ENCODE measurements at places on chromosomes 3 and 15. TPM values are rescaled to one million over a fixed set of nuclear protein-coding genes. Genes with fewer than 3 reads are reported as not detected.

GRCh38 chr3:143220741-143221140, 101.2 kb downstream of the CHST2 start:
- no peak for DNase-seq

- peak; percentile 81 for DNase-seq
Observed at GRCh38 chr15:40766906-40767837, 2.6 kb upstream of the C15orf62 start.

- DNase-seq = no peak
Observed at GRCh38 chr15:50563756-50564155, 17.3 kb upstream of the USP50 start.

DUSP7 gene
- total RNA-seq = 16.3 TPM

- DNase-seq = no peak
Observed at GRCh38 chr15:60781211-60781713, 302.3 kb upstream of the ICE2 start.

GATM gene
- 0.67 TPM for total RNA-seq

ARPP21 gene
- total RNA-seq = not detected

DNA sequence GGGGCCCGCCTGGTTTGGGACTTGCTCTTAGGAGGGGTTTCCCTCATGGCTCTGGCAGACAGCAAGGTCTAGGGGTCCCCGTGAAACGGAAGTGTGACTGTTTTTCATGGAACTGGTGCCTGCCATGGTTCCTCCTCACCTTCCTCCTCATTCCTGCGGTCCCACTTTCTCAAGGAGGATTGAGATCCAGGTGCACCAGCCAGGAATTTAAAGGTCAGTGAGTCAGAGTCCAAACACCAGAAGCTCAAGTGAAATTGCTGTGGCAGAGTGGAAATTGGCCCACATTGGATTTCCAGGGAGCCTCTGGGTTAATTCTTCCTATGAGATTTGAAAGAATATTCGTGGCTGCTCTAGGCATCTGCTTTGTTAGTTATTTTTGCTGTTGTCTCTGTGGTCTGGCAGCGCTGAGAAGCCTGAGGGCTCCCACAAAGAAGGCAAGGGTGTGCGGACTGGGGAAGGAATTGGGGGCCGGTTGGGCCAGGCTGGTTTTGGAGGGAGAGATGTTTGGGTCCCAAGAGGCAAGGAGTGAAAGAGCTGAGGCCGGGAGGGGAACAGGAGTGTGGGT, 60.4 kb upstream of the TNFAIP8L3 start:
- DNase-seq = no peak

DNA sequence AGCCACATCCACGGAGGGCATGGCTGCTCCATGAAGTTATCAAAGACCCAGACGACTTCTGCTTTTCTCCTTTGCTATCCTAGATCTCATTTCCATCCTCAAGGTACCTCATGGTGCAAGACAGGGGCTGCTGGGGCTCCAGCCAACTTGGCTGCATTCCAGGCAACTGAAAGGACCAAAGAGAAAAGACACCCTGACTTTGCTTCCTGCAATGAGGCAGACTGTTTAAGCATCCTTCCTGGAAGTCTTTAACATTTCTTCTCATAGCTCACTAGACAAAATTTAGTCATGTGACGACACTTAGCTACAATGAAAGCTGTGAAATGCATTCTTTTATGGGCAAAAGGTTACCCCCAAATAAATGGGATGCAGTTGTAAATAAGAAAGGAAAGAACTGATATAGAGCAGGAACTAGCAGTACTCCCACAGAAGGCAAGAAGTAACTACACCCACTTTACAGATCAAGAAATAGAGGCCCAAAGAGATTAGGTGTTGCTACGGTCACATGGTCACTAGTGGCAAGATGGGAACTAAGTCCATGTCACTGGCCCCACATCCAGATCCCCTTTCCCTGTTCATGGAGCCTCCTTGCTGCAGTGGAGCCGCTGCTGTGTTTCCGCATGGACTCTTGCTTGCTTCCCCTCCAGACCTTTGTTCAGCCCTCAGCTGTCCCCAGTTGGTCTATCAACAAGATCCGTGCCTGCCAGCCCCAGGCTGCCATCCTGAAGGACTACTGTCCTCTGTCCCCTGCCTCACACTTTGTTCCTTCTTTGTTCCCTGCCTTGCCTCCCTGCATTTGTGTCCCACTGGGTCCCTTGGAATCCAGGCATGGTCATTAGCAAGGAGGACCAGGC, 107.0 kb downstream of the XXYLT1 start:
- DNase-seq = no peak

DNA sequence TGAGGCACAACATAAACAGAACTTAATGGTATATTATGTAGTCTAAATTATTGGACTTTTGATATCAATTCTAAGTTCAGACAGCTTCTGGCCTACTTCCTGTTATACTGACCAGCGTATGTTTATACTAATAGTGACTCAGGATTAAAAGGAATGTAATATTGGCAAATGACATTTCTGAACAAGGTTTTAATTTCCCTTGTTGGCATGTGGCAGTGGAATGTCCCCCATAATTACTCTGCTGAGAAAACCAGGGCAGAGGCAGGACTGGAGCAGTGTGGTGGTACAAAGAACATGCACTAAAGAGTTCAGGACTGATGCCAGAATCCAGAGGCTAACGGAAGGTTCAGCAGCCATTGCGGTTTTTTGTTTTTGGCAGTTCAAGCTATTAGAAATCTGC, 184.0 kb downstream of the KCNAB1 start:
- DNase-seq = peak; percentile 10

DNA sequence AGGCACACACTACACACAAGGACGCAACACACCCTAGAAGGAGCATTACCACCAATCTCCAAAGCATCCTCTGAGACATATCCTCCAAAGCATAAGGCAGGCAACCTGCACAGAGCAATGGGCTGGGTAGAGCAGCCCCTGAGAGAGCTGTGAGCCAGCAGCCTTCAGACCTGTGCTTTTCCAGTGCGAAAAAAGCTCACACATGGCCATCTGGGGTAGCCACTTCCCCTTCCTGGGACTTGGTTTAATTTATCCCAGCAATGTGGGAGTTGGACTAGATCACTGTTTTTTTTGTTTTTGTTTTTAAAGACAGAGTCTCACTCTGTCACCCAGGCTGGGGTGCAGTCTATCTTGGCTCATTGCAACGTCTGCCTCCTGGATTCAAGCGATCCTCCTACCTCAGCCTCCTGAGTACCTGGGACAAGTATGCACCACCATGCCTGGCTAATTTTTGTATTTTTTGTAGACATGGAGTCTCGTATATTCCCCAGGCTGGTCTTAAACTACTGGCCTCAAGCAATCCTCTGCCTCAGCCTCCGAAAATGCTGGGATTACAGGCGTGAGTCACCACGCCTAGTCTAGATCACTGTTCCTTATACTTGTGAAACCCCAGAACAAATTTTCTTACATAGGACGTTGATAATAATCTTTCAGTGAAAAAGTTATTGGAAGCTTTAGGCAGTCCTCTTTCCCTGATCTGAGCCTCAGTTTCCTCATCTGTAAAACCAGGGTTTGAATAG, 18.9 kb downstream of the PTPN23 start:
- DNase-seq = no peak

C15orf61 gene
- total RNA-seq = 5.3 TPM

- DNase-seq = no peak
Observed at GRCh38 chr3:72205297-72205826, 420.4 kb upstream of the PROK2 start.

GRCh38 chr3:62723166-62723913, 151.9 kb downstream of the CADPS start:
- no peak for DNase-seq

KLHL24 gene
- total RNA-seq = 41.3 TPM

Data from A172 (cell line).